Activated CD4-positive, alpha-beta memory T cell treated with anti-CD3 and anti-CD28 coated beads for 36 hours (primary cell): ENCODE measurements at places on chromosomes 1 and 21. TPM values are rescaled to one million over a fixed set of nuclear protein-coding genes. Genes with fewer than 3 reads are reported as not detected.

DNA sequence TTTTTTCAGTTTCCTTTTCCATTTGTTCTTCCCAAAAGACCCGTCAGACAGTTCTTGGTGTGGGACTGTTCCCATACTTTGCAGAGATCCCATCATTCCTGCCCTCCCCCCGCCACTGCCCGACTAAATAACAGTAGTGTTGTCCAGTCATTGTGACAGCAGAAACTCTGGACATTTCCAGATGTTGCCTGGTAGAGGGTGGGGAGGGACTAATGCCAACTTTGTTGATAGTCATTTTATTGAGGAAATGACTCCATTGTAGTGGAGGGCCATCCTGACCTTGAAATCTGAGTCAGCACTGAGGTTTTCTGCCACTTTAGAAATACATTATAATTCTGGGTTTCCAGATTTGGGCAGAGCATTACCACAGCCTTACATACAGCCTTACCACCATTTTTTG, 85.4 kb downstream of the CEP350 start:
- H3K4me3 ChIP-seq = no peak overlapping the region
- H3K36me3 ChIP-seq = peaks cover 40% of the 10 kb centered on the region
- H3K27ac ChIP-seq = no peak overlapping the region
- H3K27me3 ChIP-seq = no peaks in the 10 kb centered on the region
- DNase-seq = no peak

Gene SYT14
- not detected for total RNA-seq

DNA sequence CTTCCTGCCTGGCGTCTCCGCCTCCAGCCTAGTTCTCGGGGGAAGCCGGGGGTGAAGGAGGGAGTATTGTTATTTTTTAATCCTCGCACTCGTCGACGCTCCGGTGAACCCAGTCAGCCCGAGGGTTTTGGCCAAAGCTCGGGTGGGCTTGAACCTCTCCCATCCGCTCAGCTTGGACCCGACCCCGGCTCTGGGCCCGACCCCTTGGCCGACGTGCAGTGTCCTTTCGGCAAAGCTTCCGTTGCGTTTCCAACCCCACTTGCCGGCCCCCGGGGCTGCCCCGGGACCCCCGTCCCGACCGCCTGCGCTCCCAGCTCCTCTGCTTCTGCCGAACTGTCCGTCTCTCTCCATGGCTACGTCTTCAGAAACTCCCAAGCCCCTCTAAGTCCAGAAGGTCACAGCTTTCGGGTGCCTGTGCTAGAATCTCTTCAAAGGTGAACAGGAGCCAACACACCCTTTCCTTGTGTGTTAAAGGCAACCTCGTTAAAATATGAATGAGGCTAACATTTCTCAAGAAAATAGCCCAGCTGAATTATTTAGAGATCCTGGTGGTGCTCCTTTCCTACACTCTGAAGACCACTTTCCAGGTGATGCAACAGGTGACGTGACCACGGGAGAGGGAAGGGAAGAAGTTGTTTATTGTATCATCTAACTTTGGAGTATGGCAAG, 647 bp downstream of the DESI2 start:
- peaks cover 28% of the 10 kb centered on the region for H3K4me1 ChIP-seq
- no peak overlapping the region for H3K4me3 ChIP-seq
- H3K27ac ChIP-seq = no peak overlapping the region
- peaks cover 4% of the 10 kb centered on the region for H3K36me3 ChIP-seq
- DNase-seq = no peak

DNA sequence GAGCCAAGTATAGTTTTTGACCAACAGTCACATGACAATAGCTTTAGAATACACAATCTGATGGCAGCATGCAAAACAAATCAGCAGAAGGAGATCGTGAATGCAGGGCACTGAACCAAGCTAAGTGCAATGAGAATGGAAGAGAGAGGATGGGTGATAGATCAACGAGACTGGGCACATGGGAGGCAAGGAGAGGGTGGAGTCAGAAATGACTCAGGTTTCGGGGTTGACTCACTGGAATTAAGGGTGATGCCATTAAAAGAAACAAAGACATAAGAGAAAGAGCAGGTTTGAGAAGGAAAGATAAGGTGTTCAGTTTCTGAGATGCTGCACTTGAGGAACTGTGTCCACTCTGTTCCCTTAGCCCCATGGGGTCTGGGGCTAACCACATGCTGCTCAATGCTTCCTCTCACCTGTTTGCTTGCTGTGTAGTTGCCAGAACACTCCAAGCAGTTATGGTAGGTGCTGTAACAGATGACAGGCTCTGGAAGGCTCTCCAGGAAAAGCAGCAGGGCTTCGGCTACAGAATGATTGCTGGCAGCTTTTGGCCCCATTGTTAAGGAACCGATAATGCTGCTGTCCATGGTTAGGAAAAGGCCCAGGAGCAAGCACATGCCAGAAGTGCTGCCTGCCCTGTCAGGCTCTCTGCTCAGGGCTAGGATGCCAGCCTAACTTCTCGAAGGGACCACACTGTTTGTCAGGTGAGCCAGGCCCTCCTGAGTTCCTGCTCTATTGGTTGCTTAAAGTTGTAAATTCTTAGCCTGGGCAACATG, 6.1 kb upstream of the MTF1 start:
- H3K36me3 ChIP-seq = peaks cover 17% of the 10 kb centered on the region
- peak overlapping the region; percentile 67 for H3K27ac ChIP-seq
- H3K27me3 ChIP-seq = no peaks in the 10 kb centered on the region
- H3K4me3 ChIP-seq = no peak overlapping the region

GRCh38 chr1:111857194-111857651, 101.5 kb downstream of the DDX20 start:
- H3K27ac ChIP-seq = no peak overlapping the region
- H3K36me3 ChIP-seq = no peaks in the 10 kb centered on the region
- no peaks in the 10 kb centered on the region for H3K4me1 ChIP-seq
- no peak for DNase-seq
- H3K27me3 ChIP-seq = peaks cover 17% of the 10 kb centered on the region

- H3K27ac ChIP-seq = no peak overlapping the region
- no peak for DNase-seq
- peaks cover 73% of the 10 kb centered on the region for H3K4me1 ChIP-seq
- H3K4me3 ChIP-seq = no peak overlapping the region
- H3K36me3 ChIP-seq = peaks cover 25% of the 10 kb centered on the region
Observed at GRCh38 chr1:230112782-230113181, 45.7 kb downstream of the GALNT2 start.

Gene LCE1C
- not detected for total RNA-seq

Gene OR14C36
- not detected for total RNA-seq

DNA sequence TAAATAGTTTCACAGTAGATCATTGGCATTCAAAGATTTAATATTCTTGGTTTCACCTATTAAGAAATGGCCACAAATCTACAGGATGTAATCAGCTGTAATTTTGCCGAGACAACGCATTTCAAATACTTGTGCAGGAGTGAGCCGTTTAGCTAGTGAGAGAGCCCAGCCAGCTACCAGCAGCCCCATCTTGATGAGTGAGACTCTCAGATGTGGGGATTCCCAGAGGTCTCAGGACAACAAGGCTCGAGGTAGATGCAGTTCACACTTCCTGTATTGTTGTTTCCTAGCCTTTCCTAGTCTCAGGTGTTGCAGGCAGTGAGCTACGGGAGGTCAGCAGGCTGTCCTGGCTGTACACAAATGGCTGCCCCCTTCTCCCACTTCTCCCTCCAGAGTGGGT, 108.6 kb downstream of the PBX1 start:
- H3K36me3 ChIP-seq = no peaks in the 10 kb centered on the region
- no peak overlapping the region for H3K4me3 ChIP-seq
- no peaks in the 10 kb centered on the region for H3K27me3 ChIP-seq
- H3K4me1 ChIP-seq = no peaks in the 10 kb centered on the region

- H3K36me3 ChIP-seq = no peaks in the 10 kb centered on the region
- peaks cover 12% of the 10 kb centered on the region for H3K27me3 ChIP-seq
- H3K27ac ChIP-seq = peak overlapping the region; percentile 81
Observed at GRCh38 chr1:234486858-234487840, 8.2 kb upstream of the TARBP1 start.

DNA sequence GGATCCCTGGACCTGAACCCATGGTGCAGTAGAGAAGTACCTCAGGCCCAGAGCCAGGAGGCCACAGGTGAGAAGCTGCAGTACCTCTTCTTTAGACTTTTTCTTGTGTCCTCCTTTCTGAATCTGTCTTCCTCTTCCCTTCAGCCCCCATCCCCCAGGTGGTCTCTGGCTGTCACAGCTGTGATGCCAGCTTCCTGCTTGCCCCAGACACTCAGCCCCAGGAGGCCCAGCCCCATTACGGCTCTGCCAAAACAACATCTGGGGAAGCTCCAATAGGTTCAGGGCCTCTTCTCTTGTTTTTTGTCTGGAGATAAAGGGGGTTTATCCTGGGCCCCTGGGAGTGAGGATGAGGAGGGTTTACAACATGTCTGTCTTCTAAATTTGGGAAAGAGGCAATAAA, 9.5 kb upstream of the BTG2 start:
- H3K4me1 ChIP-seq = peaks cover 45% of the 10 kb centered on the region
- no peaks in the 10 kb centered on the region for H3K27me3 ChIP-seq
- no peak for DNase-seq
- H3K27ac ChIP-seq = no peak overlapping the region

Gene LRRC53
- not detected for total RNA-seq

GRCh38 chr1:50135716-50136115, 27.0 kb downstream of the ELAVL4 start:
- H3K27me3 ChIP-seq = peaks cover 7% of the 10 kb centered on the region
- no peaks in the 10 kb centered on the region for H3K36me3 ChIP-seq
- H3K4me1 ChIP-seq = no peaks in the 10 kb centered on the region
- no peak overlapping the region for H3K27ac ChIP-seq
- DNase-seq = no peak

GRCh38 chr1:107793896-107794453, 171.0 kb downstream of the VAV3 start:
- no peak overlapping the region for H3K4me3 ChIP-seq
- H3K4me1 ChIP-seq = peaks cover 23% of the 10 kb centered on the region
- H3K36me3 ChIP-seq = no peaks in the 10 kb centered on the region

Gene NCAM2
- not detected for total RNA-seq

Gene AGT
- not detected for total RNA-seq

DNA sequence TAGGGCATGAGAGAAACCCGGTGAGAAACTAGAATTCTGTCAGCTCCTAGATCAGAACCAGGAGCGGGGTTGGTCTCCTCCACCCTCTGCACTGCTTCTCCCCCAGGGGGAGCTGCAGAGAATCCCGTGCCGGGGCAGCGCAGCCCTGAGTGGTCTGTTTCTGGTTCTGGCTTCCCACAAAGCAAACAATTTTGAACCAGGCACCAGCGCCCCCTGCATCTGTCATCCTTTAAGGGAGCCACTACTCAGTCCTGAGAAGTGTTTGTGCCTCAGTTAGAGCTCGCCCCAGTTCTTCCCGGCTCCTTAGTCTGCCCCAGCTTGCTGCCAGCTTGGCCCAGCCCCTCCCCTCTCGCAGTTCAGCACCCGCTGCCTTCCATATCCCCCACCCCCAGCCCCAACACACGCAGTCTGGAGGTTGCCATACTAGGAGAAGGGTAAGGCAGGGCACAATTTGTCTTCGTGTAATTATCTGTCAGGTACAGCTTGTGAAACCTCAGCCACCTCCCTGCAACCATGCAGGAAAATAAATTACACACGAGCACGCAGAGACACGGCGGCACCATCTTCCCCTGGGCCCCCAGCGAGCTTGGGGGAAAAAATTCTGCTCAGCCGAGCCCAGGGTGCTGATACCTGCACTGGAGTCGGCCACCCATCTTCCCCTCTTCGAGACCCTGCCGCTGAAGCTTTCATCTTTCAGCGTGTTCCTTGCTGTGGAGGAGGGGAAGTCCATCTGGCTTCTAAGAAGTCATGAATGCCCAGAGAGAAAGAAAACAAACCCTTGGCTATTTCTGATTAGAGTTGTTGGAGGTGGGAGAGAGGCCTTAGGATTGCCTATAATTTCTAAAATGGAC, 62.6 kb upstream of the CD1D start:
- peaks cover 50% of the 10 kb centered on the region for H3K27me3 ChIP-seq
- no peaks in the 10 kb centered on the region for H3K36me3 ChIP-seq
- no peak overlapping the region for H3K4me3 ChIP-seq
- peaks cover 8% of the 10 kb centered on the region for H3K4me1 ChIP-seq
- peak; percentile 28 for DNase-seq

DNA sequence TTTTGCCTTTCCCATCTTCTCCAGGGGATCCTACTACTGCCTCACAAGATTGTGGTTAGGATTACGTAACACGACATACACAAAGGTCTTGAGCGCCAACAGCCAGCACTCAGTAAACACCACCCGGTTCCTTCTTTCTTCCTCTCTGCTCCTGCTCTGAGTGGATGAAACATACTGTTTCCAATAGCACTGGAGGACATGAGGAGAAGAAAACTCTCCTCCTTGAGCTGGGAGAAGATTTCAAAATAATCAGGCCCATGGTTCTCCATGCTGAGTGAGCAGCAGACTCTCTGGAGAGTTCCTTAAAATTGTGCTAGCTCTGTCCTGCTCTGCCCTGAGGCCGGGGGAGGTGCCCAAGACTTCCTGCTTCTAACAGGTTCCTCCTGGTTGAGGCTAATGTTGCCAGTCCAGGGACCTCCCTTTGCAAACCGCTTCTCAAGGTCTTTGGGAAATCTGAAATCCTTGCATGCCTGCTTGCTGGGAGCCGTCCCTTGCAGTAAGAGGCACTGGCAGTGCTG, 29.4 kb upstream of the MX1 start:
- H3K27ac ChIP-seq = no peak overlapping the region
- H3K4me3 ChIP-seq = no peak overlapping the region
- H3K27me3 ChIP-seq = no peaks in the 10 kb centered on the region
- DNase-seq = no peak
- peaks cover 32% of the 10 kb centered on the region for H3K36me3 ChIP-seq

DNA sequence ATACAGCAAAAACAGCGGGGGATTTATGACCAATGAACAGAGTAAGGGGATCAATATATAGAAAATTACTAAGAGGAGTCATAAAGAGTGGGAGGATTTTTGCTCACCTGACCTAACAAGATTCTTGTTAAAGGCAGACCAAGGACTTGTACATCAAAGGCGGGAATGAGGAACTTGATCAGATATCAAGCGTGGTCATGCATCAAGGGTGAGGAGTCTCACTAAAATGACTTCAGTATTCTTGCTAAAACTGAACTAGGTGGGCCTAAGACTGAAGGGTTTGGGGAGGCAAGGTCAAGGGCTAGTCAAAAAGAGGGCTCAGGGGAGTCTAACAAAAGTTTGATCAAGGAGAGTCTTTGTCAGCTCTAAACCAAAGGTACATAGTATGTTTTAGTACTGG, 2.1 kb downstream of the MOV10 start:
- H3K27ac ChIP-seq = no peak overlapping the region
- peaks cover 46% of the 10 kb centered on the region for H3K4me1 ChIP-seq
- no peak overlapping the region for H3K4me3 ChIP-seq
- H3K36me3 ChIP-seq = peaks cover 12% of the 10 kb centered on the region
- no peaks in the 10 kb centered on the region for H3K27me3 ChIP-seq
- no peak for DNase-seq

Gene VWA5B1
- not detected for total RNA-seq

GRCh38 chr1:233489411-233489810, 124.5 kb upstream of the KCNK1 start:
- H3K27me3 ChIP-seq = peaks cover 16% of the 10 kb centered on the region
- H3K4me1 ChIP-seq = no peaks in the 10 kb centered on the region
- DNase-seq = no peak
- H3K4me3 ChIP-seq = no peak overlapping the region

Gene DPYD
- 11.8 TPM for total RNA-seq

DNA sequence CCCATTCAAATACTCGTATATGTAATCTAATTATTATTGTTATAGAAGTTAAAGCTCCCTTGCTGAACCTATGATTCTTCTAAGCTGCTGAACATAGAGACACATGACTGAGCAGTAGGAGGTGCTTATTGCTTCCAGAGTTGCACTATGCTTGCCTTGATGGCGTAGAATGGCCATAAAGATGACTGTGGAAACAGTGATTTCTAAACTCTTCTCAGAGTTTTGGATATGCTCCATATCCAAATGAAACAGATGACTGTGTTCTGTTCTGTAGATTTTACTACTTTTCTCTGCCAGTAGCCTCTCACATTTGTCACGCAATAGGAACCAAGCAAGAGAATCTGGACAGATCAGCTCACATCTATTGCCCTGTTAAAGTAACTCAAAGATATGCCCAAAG, 88.1 kb upstream of the CACYBP start:
- DNase-seq = no peak
- H3K4me3 ChIP-seq = no peak overlapping the region
- H3K36me3 ChIP-seq = peaks cover 10% of the 10 kb centered on the region
- peaks cover 53% of the 10 kb centered on the region for H3K4me1 ChIP-seq
